ENCODE measurements at places on chromosomes 2 and 18. TPM values are rescaled to one million over a fixed set of nuclear protein-coding genes. Genes with fewer than 3 reads are reported as not detected.

DNA sequence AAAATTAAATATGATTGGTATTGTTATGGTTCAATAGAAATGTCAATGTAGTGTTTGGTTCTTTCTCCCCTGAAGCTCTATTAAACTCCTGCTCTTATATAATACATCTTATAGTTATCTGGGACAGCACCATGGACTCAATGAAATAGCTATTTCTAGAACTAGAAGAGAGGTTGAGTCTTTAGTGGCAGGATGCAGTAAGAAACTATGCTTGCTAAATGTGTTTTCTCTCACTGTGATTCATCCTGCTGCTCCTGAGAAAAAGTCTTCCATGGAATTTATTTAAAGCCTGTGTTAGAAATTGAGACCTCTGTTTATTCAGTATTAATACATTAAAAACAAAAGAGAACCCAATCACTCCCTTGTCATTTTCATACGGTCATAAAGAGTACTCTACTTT, 61.5 kb downstream of the G6PC2 start:
- DNase-seq = no peak

ANKRD36C gene
- total RNA-seq = 89.4 TPM

- DNase-seq = no peak
Measured at GRCh38 chr2:182951948-182952663, 85.7 kb upstream of the FRZB start.

RAPGEF4 gene
- 18.4 TPM for total RNA-seq

- DNase-seq = no peak
Measured at GRCh38 chr2:176784633-176785200, 427.9 kb upstream of the HNRNPA3 start.

TET3 gene
- total RNA-seq = 8.7 TPM

- no peak for DNase-seq
Measured at GRCh38 chr18:48914581-48915251, 36.0 kb downstream of the SMAD7 start.

GRCh38 chr18:28794459-28795245, 617.7 kb upstream of the CDH2 start:
- DNase-seq = no peak

DNA sequence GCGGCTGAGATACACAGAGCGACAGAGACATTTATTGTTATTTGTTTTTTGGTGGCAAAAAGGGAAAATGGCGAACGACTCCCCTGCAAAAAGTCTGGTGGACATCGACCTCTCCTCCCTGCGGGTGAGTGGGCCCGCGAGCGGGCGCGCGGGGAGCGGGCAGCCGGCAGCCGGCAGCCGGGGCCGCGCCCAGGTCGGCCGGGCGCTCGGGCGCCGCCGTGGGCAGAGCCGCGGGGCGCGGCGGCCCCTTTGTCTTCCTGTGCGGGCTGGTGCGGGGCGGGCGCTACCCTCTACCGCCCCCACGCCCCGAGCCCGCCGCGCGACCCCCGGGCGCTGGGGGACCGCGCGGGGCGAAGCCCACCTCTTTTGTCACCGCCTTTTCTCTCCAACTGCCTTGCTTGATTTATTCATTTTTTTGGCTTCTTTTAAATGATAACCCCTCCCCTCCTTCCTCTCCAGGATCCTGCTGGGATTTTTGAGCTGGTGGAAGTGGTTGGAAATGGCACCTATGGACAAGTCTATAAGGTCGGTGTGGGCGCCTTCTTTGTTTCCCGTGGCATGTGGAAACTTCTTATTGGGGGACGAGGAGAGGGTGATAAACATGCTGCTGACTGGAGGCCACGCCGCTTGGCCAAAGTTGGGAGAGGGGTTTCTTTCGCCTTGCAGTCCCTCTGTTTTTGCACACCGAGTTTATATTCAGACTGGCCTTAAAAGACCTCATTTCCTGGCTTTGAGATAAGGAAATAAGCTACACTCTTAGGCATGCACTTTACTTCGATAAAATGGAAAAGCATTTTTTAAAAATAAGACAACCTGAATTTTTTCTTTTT, 722 bp downstream of the MAP4K4 start:
- no peak for DNase-seq

CCT4 gene
- 60.5 TPM for total RNA-seq

PLEK gene
- total RNA-seq = 20.7 TPM

GRCh38 chr2:99711144-99711543, 221.3 kb upstream of the REV1 start:
- DNase-seq = no peak

GRCh38 chr2:177830881-177831386, 241.6 kb downstream of the PDE11A start:
- no peak for DNase-seq

GRCh38 chr2:191612496-191612895, 65.4 kb upstream of the NABP1 start:
- no peak for DNase-seq

DNA sequence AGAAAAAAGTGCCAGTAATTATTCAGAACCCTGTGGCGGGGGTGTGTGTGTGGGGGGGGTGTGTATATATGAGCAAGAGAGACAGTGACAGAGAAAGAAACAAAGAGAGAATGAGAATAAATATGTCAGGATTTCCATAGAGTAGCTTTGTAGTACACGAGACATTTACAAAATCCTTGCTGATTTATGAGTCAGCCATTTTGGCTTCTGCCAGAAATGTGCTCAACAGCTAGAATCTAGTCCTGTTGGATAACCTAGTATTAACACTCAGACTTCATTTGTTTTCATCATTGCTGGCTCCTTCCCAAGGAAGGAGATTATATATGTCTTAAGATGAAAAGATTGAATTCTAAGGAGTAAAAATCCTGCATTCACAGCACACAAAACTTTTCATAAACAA, 140.5 kb upstream of the HNRNPA3 start:
- DNase-seq = no peak

IL36A gene
- not detected for total RNA-seq
